Hematopoietic multipotent progenitor cell treated with erythropoietin and hydrocortisone succinate and interleukin-3 and kit ligand, for 6 days (in vitro differentiated cells): ENCODE measurements at places on chromosomes 7 and 10.

- no peak for DNase-seq
Measured at GRCh38 chr10:130492266-130492934, 356.2 kb downstream of the GLRX3 start.

- DNase-seq, result no peak
Measured at GRCh38 chr10:5630112-5630436, 36.3 kb downstream of the ASB13 start.

- no peak for DNase-seq
Measured at GRCh38 chr10:93876381-93876780, 17.4 kb upstream of the SLC35G1 start.

GRCh38 chr10:98125940-98126631 is 8.4 kb upstream of the R3HCC1L start:
- no peak for DNase-seq

GRCh38 chr10:77545585-77545984 is 92.0 kb downstream of the KCNMA1 start:
- DNase-seq, result no peak

DNA sequence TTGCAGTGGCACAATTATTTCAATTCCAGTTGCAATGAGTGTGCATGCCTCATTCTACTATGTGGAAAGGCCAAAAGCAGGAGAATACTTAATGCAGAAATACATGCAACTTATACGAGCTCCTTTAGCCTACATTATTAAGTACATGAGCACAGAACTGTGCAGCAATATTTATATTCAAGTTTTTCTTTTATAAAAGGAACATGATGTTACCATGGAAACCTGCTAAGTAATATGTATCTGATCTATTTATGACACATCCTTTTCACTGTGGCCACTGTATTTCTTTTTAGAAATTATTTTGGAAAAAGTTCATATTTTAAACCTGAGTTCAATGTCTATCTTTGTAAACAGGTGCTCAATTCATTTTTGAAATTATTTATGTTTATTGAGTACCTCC is 88.9 kb downstream of the ELAPOR2 start:
- no peak for DNase-seq

GRCh38 chr7:100612730-100613390 is 520 bp downstream of the MOSPD3 start:
- DNase-seq, result peak; percentile 70

GRCh38 chr10:116055252-116055916 is 217.6 kb downstream of the GFRA1 start:
- DNase-seq, result no peak

DNA sequence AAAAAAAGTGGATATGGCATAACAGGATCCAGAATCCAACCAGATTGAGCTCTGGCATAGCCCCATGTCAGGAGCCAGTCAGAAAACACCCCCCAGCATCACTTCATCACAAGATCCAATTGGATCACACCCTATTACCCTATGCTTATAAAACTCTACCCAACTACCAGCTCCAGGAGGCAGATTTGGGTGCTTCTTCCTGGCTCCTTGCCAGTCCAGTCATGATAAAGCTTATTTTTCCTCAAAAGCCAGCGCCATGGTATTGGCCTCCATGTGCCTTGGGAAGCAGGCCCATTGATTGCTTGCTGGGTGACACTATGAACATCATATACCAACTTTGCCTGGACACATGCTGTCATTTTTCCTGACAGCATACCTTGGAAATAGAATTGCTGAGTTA is 281.4 kb upstream of the MKLN1 start:
- DNase-seq, result no peak

DNA sequence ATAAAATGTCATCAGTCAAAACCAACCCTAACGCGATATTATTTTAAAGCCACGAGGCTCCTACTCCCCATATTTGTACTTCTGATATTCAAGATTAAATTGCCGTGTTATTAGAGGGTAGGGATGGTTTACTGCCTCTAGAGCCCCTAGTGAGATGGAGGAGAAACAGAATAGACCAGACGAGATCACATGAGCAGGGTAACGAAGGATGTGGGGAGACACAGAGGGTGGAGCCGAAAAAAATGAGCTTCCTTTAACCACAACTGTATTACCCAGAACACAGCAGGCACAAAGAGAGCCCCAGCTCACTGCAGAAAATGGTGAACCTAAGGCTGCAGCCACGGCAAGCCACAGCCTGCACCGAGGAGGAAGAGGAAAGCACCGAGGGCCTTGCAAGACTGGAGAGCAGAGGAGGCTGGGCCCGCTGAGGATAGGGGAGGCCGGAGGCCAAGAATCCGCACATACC is 14.3 kb downstream of the ZC3HAV1 start:
- DNase-seq, result peak; percentile 97

DNA sequence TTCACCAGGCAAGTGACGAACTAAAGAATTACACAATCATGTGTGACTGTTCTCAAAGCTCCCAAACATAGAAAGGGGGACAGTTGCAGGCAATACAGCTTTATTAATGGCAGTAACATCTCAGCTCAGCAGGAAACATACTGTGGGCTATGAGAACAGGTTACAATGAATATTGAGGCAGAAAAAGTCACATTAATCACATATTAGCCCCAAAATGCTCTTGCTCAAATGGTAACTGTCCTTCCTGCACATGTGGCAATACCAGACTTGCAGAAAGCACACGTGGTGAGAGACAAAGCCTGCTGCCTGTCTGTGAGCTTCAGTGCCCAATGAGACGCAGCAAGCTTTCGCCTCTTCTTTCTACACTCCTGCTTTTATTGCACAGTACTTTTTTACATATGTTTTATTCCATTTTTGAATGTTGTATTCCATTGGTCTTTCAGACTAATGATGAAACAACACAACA is 104.9 kb upstream of the ACBD5 start:
- peak; percentile 32 for DNase-seq

DNA sequence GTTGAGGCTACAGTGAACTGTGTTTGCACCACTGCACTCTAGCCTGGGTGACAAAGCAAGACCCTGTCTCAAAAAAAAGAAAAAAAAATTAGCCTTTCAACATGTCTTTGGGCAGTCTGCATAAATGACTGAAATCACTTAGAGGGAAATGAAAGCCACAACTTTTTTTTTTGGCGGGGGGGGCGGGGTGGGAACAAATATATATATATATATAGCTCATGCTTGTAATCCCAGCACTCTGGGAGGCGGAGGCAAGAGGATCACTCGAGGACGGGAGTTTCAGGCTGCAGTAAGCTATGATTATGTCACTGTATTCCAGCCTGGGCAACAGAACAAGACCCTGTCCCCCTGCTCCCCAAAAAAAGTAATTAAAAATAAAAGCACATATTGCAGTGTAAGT is 23.4 kb upstream of the MICU1 start:
- DNase-seq, result no peak

DNA sequence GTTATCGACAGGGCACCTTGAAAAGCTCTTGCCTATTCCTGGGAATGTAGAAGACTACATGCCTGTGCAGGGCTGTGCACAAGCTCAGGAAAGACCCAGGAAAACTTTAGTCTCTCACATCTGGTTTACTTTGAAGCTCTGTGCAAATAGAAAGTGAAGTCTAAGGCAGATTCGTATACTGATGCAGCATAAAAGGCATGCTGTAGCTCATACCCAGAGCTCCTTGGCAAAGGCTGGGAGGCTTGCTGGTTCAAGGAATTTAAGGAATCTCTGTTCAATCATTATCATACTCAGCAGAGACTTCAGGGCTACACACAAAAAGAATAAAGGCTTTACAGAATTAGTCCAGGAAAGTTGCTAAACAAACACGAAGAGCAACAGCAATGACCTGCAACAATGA is 192.0 kb downstream of the OTUD1 start:
- no peak for DNase-seq

GRCh38 chr7:150824379-150825177 is 24.0 kb downstream of the TMEM176A start:
- DNase-seq, result no peak

DNA sequence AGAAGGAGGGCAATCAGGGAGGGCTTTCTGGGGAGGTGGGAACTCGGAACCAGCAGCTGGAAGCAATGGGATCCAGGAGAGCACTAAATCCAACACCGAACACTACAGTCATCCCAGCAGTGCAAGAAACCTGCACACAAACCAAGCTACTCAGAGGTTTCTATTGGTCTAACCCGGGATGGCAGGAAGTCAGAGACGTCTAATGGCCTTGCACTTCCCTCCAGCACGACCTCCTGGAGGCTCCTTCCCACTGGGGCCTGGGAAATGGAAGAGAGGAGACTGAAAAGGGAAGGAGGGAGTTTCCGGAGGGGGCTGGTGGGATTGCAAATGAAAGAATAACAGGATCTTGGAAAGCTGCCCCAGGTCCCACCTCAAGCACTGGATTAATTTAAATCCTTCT is 56.3 kb downstream of the TEX36 start:
- no peak for DNase-seq

DNA sequence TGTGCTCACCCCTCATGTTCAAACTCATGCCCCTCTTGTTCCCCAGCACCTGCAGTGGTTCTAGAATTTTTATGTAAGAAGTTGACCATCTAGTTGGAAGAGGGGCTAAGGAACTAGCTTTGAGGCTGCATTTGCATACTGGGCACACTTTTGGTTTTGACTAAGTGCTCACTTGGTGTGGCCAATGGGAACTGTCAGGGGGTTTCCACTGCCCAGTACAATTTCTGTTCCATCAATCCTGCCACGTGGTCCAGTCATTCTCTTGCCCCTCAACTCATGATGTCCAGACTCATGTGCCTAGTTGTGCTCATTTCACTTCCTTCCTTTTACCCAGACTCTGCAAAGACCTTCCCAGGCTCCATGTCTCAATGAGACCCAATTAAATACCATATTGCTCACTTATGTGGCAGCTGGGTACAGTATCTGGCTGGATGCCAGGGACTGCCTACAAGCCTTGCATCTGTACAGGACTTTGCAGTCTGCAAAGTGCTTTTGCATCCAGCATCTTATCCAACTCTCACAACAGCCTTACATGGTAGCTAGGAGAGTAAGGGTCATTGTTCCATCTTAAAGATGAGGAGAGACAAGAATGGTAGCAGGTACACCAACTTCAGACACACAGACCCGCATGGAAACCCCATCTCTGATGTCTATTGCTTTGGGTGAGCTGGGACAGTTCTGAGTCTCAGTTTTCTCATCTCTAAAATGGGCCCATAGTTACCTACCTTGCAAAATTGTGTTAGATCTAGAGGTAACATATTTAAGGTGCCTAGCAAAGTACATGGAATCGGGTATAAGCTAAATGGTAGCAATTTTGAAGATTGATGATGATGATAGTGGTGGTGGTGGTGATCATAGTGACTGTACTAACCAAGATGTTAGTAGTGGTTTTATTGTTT is 30.1 kb upstream of the KCNMA1 start:
- DNase-seq, result peak; percentile 13

- no peak for DNase-seq
Measured at GRCh38 chr10:49207936-49208487, 19.8 kb upstream of the TMEM273 start.

DNA sequence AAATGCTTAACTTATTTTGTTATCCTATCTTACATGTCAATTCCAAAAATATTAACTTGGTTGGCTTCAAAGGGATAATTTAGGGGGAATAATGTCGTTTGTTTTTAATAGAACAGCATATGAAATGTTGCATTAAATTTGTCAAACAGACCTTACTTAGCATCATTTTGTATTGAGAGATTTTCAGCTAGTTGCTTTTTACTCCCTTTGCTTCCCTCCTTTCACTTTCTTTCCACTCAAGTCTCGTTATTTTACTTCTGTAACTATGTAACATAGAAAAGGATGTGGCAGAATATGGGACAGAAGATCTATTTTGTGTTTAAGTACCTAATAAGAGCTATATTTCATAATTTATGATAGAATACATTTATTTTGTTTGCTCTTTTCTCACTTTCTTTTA is 2.6 kb downstream of the PHYHIPL start:
- no peak for DNase-seq

DNA sequence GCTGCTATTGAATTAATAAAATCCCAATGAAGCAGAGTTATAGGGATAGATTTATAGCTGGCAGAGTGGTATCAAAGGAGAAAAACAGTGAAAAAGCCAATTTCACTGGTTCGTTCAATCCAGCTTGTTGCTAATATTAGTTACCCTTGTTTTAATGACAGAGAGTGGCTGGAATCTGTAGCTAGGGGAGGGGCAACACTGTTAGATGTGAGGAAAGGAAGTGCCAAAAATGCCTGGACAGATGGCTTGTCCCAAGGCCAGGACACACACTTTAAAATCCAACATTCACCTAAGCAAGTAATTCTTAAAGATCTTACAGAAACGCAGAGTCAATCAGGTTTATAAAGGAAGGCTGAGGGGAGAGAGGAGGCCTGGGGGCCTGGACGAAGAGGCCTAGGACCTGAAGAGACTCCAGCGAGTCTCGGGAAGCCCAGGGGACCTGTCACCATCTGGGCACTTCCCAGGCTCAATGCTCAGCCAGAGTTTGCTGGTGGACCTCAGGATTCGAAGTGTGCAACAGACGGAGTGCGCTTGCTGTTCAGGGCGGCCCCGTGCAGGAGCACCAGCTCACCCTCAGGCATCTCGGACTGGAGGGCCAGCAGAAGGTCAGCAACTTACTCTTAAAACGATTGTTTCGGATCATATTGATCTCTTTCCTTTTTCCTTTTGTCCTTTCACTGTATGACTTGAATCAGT is 36.7 kb downstream of the TMEM248 start:
- no peak for DNase-seq

GRCh38 chr7:37311355-37311754 is 137.3 kb downstream of the ELMO1 start:
- no peak for DNase-seq

DNA sequence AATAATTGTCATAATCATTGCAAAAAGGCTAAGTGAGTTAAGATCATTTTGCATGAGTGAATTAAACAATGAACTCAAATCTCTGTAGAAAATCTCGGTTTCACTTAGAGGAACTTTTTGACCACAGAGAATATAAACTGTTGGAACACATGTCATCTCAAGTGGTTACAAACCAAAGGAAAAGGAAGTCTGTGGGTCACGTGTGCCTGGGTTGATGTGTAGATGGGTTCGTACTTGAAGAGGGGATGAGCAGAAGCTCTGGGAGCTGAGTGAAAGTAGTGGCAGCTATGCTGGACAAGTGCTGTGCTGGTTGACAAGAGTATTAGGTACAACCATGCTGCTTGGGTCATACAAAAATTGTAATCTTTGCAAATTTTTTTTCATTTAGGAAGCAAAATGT is 35.0 kb downstream of the GLRX3 start:
- DNase-seq, result peak; percentile 64

- no peak for DNase-seq
Measured at GRCh38 chr7:37784015-37784414, 64.4 kb upstream of the NME8 start.

- no peak for DNase-seq
Measured at GRCh38 chr7:107450970-107451369, 18.9 kb upstream of the GPR22 start.

GRCh38 chr10:7551950-7552716 is 114.6 kb downstream of the ITIH5 start:
- no peak for DNase-seq

- DNase-seq, result peak; percentile 13
Measured at GRCh38 chr10:112184379-112184778, 814 bp upstream of the GPAM start.
